Tibial nerve (tissue), 4 donors: ENCODE measurements at places on chromosomes 1 and 21. TPM values are rescaled to one million over a fixed set of nuclear protein-coding genes. Genes with fewer than 3 reads are reported as not detected.

- no peak overlapping the region for H3K4me3 ChIP-seq
- peak; percentile 77 for DNase-seq
- no peaks in the 10 kb centered on the region for H3K4me1 ChIP-seq
- no peaks in the 10 kb centered on the region for H3K27me3 ChIP-seq
- H3K36me3 ChIP-seq, result no peaks in the 10 kb centered on the region
Observed at GRCh38 chr1:229694053-229694693, 68.1 kb downstream of the URB2 start.

DNA sequence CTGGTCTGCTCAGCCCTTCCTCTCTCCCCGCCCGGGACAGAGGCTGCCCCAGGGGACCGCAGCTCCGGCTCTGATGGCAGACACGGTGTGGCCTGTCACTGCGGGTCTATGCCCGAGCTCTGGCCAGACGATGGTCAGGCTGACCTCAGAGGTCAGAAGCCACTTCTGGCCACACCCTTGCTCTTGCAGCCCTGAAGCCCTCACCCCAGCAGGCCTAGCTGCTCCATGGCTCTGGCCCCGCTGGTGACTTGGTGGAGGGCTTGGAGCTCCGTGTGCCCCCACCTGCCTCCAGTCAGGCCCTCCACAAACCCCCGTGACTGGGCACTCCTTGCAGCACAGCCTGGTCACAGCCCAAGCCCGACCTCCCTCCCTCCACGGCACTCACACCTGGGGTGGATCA, 47.6 kb downstream of the PRDM16 start:
- H3K4me3 ChIP-seq, result no peak overlapping the region
- peaks cover 15% of the 10 kb centered on the region for H3K4me1 ChIP-seq
- H3K36me3 ChIP-seq, result no peaks in the 10 kb centered on the region
- peak overlapping the region; percentile 53 for H3K27ac ChIP-seq

SNIP1 gene
- 46.7 TPM for total RNA-seq

DNA sequence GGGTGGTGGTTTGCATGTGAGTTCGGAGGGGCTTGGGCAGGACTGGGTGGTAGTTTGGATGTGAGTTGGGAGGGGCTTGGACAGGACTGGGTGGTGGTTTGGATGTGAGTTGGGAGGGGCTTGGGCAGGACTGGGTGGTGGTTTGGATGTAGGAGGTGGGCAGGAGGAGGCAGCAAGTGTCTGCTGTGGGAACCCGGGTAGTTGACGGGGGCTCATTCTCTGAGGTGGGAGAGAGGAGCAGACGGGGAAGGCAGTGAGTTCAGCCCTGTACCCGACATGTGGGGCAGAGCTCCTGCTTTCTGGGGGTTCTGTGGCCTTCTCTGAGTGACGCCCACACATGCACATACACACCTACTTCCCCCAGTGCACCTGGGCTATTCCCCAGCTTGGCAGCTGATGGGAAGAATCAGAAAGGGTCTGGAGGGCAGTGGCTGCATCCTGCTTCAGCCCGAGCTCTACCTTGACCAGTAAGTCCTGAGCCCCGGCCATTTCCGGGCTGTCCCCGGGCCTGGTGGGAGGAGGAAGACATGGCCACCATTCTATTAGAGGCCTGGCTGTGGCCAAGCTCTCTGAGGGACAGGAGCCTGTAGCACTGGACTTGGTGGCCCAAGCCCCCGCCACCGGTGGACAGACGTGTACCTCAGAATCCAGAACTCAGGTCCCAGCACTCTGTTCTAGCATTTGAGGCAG, 58.1 kb downstream of the EDN2 start:
- H3K4me1 ChIP-seq, result peaks cover 42% of the 10 kb centered on the region
- DNase-seq, result no peak
- H3K4me3 ChIP-seq, result no peak overlapping the region

GRCh38 chr1:26156285-26157038, 2.4 kb upstream of the FAM110D start:
- peaks cover 3% of the 10 kb centered on the region for H3K4me1 ChIP-seq
- no peak for DNase-seq
- H3K27me3 ChIP-seq, result no peaks in the 10 kb centered on the region
- H3K4me3 ChIP-seq, result no peak overlapping the region

DNA sequence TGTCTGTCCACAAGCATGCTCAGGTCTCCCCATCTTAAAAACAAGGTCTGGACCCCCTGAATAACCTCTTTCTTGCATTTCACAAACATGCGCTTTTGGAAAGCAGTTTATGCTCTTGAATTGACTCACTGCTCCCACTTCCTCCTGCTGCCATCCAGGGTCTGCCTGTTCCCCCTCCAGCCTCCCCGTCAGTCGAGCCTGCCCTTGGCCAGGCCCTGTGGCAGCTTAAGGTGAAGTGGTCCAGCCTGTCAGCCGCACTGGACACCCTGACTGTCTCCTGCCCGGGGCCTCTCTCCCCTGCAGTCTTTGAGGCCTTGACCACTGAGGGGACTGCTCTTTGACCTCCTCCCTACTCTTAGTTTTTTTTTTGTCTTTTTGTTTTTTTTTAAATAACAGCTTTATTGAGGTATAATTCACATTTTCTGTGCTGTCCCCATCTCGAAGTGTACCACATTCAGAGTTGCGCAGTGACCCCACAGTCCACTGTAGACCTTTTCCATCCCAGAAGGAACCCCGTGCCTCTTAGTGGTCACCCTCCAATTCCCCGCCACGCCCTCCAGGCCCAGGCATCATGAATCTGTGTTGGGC, 18.3 kb downstream of the GPR137B start:
- DNase-seq, result no peak
- peaks cover 6% of the 10 kb centered on the region for H3K4me1 ChIP-seq
- H3K27me3 ChIP-seq, result no peaks in the 10 kb centered on the region
- no peak overlapping the region for H3K4me3 ChIP-seq

- no peak overlapping the region for H3K4me3 ChIP-seq
- no peak overlapping the region for H3K27ac ChIP-seq
Observed at GRCh38 chr1:201602413-201603265, 63.7 kb downstream of the NAV1 start.

NOS1AP gene
- total RNA-seq, result 2.7 TPM

DNA sequence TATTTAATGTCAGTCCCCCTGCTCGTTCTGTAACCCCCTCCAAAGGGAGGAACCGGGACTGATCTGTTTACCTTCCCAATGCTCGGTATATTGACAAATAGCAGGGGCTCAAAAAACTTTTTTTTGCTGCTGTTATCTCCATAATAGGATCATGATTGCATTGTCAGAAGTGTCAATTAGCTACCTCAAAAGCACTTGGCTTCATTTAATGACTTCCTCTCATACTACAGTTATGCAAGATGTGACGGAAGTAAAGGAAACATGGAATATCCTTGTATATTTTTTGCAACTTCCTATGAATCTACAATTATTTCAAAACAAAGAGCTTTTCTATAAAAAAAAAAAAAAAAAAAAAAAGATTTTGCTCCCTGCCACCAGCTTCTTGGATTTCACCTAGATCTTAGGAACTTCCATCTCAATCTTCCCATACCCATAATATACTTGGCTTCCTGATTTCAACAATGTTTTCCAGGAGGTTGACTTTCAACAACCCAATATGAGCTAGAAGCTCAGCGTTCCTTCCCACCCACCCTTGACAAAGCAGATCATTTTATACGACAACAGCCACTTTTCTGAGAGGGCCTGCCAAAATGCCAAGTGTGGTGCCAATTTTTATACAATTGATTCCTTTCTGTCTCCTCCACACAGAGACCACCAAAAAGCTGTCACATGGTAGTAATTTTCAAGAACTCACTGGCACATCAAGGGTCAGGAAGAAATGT, 71.7 kb downstream of the SETD4 start:
- no peaks in the 10 kb centered on the region for H3K36me3 ChIP-seq
- no peaks in the 10 kb centered on the region for H3K4me1 ChIP-seq
- DNase-seq, result no peak
- H3K4me3 ChIP-seq, result no peak overlapping the region
- H3K27ac ChIP-seq, result no peak overlapping the region

KPRP gene
- not detected for total RNA-seq
